Stimulated activated CD4-positive, alpha-beta T cell treated with anti-CD3 and anti-CD28 coated beads, Interleukin-15, amount 100 ng/mL, for 24 hours (primary cell): ENCODE measurements at places on chromosomes 7 and 10.

DNA sequence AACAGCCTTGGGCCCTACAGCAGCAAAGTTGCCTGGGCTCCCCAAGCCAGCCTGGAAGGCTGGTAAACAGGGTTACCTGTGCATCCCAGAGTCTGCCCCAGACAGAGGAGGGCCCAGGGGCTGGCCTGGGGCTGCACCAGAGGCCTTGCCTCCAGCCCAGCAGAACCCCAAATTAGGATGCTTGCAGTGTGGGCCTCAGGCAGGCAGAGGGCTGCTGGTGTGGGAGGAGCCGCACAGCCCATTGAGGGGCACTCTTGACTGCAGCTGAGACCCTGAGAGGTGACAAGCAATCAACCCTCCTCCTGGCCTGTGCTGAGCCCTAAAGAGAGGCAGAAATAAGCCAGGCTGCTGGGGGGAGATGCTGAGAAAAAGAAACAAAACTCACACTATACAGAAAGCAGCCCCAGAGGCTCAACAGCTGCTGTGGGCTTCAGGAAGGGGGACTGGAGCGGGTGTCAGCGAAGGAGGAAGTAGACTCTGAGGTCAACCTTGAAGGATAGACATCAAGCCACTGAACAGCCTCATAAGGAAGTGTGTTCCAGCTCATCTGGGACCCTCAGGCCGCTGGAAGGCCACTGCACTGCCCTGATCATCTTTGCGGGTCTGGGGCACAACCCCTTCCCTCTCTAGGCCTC is 6.6 kb downstream of the AIFM2 start:
- DNase-seq = no peak

DNA sequence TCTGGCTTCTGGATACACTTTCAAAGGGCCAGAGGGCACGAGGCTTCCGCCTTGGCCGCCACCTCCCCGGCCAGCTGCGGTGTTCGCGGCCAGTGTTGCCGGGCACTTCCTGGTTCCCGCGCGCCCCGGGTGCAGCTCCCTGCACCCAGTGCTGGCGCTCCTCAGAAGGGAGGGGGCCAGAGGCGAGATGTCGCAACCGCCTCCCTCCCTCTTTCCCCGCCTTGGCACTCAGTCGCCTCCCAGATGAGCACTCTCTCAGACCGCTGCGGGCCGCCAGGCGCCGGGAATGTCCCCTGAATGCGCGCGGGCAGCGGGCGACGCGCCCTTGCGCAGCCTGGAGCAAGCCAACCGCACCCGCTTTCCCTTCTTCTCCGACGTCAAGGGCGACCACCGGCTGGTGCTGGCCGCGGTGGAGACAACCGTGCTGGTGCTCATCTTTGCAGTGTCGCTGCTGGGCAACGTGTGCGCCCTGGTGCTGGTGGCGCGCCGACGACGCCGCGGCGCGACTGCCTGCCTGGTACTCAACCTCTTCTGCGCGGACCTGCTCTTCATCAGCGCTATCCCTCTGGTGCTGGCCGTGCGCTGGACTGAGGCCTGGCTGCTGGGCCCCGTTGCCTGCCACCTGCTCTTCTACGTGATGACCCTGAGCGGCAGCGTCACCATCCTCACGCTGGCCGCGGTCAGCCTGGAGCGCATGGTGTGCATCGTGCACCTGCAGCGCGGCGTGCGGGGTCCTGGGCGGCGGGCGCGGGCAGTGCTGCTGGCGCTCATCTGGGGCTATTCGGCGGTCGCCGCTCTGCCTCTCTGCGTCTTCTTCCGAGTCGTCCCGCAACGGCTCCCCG is at the start of gene FFAR4:
Gene FFAR4 (plus strand): TSS at position 231 of the 842 bp plus-strand sequence. CDS start 56 bp downstream, at position 287.
- DNase-seq = no peak

- DNase-seq = no peak
Measured at GRCh38 chr10:29955329-29955935, 104.0 kb downstream of the JCAD start.

- peak; percentile 11 for DNase-seq
Measured at GRCh38 chr10:454860-455259, 234.6 kb downstream of the DIP2C start.

DNA sequence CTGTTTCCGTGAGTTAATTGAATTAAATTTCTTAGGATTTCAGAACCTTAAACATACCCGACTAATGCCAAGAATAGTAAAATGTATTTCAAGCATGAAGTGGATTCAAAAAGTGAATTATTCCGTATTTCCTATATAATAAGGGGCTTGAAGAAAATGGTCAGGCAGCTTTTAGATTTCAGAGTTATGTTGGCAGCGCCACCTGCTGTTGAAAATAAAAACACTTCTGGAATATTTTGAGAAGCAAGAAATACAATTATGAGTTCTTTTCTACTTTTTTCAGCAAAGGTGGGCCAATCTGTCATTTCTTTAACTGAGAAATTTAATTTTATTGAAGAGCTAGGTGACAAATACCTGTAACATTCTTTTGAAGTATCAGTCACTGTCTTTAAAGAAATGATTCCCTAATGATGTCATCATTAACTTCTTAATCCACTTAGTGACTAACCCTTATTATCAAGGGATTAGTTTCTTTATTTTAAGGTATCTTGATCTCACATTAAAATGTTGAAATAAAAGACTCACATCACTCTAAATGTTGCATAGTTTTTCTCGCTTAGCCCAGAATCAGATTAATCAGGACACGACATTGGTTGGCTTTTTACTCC is 36.6 kb upstream of the AGR3 start:
- peak; percentile 33 for DNase-seq

- no peak for DNase-seq
Measured at GRCh38 chr10:100192350-100192749, 6.5 kb upstream of the ERLIN1 start.

DNA sequence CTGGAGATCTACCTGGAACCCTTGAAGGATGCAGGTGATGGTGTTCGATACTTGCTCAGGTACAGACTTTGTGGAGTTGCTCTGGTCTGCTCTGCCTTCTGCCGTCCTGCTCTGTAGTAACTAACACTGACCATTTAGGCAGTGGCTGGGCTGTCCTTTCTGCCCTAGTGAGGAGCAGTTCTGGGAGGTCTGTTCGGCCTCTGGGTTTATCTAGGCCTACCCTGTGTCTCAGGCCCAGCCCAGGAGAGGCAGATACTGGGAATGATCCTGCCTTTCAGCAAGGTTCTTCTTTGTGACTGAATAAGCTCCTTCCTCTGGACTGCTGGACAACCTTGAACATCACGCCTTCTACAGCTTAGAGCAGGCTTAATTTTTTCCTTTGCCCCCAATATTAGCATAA is 1.7 kb downstream of the ZFYVE27 start:
- DNase-seq = no peak

GRCh38 chr7:25777969-25778708 is 373.9 kb upstream of the NFE2L3 start:
- DNase-seq = no peak

GRCh38 chr7:32255036-32255435 is 184.8 kb upstream of the PDE1C start:
- DNase-seq = no peak

DNA sequence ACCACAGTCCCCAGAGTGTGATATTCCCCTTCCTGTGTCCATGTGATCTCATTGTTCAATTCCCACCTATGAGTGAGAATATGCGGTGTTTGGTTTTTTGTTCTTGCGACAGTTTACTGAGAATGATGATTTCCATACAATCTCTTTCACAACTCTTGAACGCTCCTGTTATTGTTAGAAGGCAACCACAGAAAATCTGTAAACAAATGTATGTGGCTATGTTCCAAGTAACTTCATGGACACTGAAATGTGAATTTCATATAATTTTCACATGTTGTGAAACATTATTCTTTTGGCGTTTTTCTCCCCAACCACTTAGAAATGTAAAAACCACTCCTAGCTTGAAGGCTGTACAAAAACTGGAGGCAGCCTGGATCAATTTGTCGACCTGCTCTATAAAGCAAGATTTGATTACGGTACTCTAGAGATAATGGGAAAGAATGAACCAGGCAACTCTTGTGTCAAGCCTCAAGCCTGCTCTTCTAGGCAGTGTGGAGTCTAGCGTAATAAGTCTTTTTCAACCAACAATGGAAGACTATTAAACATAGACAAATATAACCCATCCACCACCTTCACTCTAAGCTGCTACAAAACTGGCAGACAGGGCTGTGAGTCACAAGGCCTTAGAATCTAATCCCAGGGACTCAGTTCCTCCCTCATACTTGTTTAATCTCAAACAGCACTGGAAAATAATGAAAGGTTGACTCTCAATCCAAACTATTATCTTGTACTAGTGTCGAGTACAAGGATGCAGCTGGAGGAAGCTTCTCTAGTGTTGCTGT is 22.7 kb downstream of the ARL3 start:
- DNase-seq = no peak

- DNase-seq = no peak
Measured at GRCh38 chr7:132065989-132066603, 509.7 kb upstream of the PODXL start.

GRCh38 chr10:86655596-86655995 is 1.2 kb downstream of the OPN4 start:
- DNase-seq = no peak

DNA sequence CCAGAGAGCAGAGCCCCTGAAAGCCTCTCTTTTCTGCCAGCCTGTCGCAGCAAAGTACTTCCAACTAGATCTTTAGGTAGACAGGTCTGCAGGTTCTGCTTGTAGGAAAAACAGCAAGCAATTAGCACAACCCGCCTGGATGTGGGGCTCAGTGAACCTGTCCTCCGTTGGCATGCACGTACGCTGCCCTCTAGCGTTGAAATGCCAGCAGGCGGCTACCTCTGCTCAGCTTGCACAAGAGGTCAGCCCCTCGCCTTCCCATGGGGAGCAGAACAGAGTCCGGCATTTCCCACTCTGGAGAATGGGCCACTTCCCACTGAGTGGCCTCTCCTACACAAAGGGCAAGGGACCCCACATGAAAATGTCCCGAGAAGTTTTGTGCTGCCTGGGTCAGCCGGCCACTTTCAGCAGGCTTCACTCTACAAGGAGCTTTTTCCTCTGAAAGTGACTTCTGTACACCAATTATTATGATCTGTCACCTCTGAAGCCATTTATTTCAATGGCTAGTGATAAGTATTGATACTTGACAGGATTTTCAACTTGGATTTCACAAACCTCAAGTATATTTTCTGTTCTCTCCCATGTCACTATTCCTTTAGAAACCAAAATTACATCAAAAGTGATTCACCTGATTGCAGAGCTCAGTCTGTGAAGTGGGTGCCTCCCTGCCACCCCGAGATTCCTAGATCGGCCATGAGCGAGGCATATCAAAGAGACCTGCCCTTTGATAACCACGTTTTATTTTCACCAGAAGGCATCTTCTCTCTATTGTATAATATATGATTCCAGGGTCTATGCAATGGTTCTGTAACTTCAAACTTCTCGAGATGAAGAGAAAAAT is 56.7 kb downstream of the JCAD start:
- peak; percentile 78 for DNase-seq

GRCh38 chr7:16095171-16095950 is 326.0 kb downstream of the CRPPA start:
- no peak for DNase-seq

GRCh38 chr10:27861781-27862180 is 116.2 kb upstream of the MKX start:
- no peak for DNase-seq

DNA sequence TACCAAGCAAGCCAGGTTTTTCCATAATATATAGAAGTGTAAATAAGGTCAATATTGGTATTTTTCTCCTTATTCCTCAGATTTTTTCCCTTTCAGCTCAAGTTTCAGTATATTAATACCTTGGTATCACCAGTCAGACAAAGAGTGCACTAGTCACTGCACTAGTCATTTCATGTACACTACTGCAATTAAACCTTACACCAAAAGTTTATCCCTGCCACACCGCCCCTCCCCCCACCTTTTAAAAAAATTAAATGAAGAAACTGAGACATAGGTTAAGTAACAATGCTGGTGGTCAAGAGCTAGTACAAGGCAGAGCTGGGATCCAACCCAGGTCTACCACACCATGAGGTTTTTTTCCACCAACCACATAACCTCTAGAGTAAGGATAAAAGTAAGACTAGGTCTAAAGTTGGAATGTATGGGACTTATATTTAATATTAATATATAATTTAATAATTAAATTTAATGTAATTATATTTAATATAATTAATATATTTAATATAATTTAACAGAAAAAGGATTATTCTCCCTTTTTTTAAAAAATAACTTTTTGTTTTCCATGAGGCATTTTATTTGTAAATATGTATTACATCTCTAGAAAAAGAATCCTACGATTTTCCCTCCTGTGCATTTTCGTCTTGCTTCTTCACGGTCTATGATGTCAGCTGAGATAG is 68.5 kb downstream of the NT5C2 start:
- peak; percentile 20 for DNase-seq

DNA sequence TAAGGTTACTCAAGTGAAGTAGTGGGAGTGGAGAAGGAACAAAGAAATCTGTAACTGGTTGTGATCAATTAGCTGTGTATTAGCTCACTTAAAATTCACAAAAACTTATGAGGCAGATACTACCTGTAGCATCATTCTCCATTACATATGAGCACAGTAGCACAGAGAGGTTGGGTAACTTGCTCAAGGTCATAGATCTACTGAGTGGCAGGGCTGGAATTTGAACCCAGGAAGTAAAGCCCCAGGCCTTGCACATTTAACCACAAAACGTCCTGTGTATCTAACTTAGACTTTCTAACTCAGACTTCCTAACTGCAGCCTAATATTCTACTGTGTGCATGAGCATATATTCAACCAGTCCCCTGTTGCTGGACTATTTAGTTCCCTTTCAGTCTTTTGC is 5.6 kb upstream of the SLF2 start:
- DNase-seq = no peak

- no peak for DNase-seq
Measured at GRCh38 chr7:114405427-114405826, 9.2 kb upstream of the FOXP2 start.

- peak; percentile 94 for DNase-seq
Measured at GRCh38 chr10:6275022-6275997, 72.6 kb downstream of the PFKFB3 start.

- no peak for DNase-seq
Measured at GRCh38 chr7:36048141-36048901, 104.7 kb upstream of the EEPD1 start.

- no peak for DNase-seq
Measured at GRCh38 chr10:21184216-21184615, 287.1 kb upstream of the NEBL start.

DNA sequence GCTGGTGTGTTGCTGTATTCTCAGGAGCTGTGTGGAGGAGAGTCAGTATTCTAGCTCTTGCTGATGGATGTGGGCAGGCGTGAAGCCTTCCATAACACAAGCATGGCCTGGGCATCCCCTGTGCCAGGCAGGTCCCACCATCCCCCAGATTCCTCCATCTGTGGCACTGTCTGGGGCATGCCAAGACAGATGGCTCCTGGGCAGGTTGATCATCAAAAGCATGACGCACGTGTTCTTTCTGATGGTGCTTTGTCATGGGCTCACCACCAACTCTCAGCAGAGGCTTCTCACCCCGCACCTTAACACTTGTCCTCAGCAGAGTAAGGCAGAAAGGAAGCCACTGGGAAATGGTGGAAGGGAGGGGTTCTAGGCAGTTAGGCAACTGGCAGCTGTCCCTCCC is 364.3 kb downstream of the PLXNA4 start:
- no peak for DNase-seq
